OCI-LY7 (cell line): ENCODE measurements at places on chromosomes 3 and 15.

GRCh38 chr3:14852058-14852594 is 33.4 kb downstream of the FGD5 start:
- DNase-seq: no peak

- DNase-seq: no peak
Observed at GRCh38 chr3:24709956-24710355, 215.3 kb upstream of the THRB start.

GRCh38 chr3:48423241-48423882 is 6.5 kb downstream of the PLXNB1 start:
- no peak for DNase-seq

- DNase-seq: no peak
Observed at GRCh38 chr15:70033529-70034140, 64.1 kb downstream of the TLE3 start.

DNA sequence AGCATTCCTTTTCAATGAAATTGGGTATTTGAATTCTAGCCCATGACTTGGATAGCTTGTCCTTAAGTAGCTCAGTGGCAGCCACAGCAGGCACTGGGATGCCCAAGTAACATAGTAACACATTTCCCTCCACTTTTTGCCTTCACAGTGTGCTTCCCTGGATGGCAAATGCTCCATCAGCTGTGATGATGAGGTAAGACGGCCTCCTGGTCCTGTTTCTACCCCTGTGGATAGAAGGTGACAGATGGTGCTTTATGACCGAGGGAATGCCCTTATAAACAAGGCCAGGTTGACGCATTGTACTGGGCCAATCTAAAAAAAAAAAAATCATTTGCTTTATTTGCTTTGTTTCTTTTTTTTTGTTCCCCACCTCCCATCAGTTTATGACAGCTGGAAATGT is 41.8 kb upstream of the LRTM1 start:
- DNase-seq: no peak

GRCh38 chr15:89972085-89972484 is 29.0 kb upstream of the ZNF710 start:
- peak; percentile 15 for DNase-seq

- DNase-seq: no peak
Observed at GRCh38 chr3:178131801-178132200, 404.4 kb upstream of the KCNMB2 start.

GRCh38 chr3:42665050-42665878 is 11.8 kb downstream of the ZBTB47 start:
- no peak for DNase-seq

DNA sequence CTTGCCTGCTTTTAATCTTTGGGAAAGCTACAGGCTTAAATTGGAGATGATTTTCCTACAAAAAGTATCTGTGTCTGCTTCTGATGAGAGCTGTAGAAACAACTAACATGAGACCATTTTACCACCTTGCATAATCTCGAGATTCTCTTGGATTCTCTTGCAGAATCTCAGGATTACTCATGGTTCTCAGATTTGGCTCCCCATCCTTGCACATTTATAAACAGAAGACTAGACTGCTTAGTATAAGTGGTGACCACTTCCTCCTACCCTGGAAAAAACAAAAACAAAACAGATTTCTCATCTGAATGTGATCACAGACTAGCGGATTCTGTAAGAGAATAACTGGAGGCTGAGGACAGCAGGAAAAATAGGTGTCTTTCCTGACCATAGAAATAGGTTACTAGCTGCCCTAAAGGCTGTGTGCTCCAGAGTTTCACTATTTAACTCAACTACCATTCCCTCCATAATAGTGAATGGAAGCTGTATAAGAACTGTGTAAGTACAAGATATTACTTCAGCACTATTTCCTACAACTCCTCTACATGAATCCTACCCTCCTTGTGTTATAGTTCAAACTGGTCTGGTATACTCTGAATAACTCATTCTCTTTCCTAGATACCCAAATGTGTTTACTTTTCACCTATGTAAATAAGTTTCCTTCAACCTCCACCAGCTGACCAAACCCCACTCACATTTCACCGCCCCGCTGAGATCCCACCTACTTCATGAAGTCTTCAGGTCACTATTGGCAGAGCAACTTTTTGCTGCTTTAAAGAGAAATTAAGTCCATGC is 122.2 kb upstream of the C2CD4B start:
- DNase-seq: no peak

GRCh38 chr3:126030455-126030854 is 53.5 kb downstream of the SLC41A3 start:
- DNase-seq: no peak

GRCh38 chr3:146449076-146449475 is 20.3 kb downstream of the PLSCR2 start:
- no peak for DNase-seq

DNA sequence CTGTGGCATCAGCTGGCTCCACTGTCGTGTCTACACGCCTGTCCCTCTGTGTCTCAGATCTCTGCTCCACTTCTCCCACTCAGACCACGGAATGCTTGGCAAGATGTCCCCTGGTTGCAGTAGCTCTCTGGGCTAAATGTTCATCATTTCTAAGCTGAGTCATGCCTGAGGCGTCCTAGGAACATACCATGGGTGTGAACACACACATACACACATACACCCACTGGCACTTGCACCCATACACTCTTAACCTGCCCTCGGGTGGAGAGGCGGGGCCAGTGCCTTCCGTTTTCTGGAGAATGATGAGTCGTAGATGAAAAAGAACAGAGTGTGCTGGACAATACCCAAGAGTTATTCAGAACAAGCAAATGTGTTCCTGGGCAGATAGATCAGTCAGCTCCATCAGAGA is 72.4 kb downstream of the SENP2 start:
- no peak for DNase-seq

DNA sequence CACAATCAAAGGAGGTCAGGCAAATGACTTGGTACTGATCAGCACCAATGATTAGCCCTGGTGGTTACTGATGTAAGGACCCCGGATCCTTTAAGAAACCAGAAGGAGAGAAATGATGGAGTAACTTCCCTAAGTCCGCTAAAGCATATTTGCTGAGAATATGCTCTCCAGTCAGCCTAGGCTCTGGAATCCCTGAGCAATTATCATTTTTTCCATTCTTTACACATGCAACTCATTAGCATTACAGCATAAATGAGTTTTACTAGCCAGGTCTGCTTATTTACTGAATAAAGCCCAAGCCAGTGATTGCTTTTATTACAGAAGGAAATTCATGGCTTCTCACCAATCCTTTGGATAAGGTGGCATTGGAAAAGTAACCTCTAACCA is 139.2 kb upstream of the WNT5A start:
- no peak for DNase-seq

DNA sequence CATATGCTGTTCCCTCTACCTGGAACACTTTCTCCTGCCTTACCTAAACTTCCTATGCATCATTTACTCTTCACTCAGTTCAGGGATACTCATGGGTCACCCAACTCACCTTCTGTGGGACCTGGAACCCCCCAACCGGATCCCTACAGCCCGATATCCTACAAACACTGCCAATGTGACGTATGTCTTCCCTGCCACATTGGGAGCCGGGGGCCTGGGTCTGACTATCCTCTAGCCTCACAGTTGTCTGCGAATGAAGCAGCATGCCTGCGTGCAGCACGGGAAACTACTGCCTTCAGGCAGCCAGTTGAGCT is 405 bp downstream of the NPRL2 start:
- DNase-seq: no peak

- no peak for DNase-seq
Observed at GRCh38 chr3:71478568-71478967, 105.0 kb downstream of the FOXP1 start.

- DNase-seq: no peak
Observed at GRCh38 chr15:38085931-38086568, 151.6 kb downstream of the TMCO5A start.

DNA sequence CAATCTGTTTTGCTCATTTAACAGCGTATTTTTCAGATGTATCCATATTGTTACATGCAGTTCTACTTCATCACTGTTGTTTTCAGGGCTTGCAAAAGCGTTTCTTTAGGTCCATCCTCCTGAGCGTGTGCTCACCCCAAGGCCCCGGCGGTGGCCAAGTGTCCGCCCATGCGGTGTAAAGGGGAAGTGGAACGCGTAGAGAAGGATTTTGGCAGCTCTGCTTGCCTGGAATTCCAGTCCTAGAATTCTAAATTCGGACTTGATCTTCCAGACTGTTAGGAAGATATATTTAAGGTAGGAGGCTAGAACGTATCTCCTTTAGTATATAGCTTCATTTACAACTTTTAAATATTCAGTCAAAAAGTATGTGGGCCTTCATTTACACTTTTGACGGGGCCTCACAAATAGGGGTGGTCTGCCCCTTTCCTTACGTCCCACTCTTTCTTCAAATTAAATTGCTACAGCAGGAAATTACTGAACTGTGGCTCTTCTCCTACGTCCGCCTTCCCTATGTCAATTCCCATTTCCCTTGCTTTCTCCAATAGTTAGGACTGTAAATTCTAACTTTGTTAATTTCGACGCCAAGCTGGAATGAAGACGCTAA is 609 bp upstream of the TBC1D23 start:
- DNase-seq: no peak

DNA sequence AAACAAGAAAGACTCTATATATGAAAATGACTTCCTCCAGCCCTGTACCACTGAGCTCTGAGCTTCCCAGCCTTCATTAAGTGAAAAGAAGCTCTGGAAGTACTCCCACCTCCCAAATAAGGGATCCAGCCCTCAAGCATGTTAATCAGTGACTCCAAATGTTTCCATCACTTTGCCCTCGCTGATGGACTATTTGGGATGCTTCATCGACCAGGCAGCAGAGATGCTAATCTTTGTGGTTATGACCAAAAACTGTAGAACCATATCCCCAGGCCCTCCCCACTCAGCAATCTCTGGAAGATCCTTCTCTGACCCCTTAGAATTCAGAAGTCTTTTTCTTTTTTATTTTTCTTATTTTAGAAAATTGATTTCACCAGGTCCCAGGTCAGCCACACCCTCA is 2.3 kb upstream of the CTDSPL start:
- DNase-seq: no peak

DNA sequence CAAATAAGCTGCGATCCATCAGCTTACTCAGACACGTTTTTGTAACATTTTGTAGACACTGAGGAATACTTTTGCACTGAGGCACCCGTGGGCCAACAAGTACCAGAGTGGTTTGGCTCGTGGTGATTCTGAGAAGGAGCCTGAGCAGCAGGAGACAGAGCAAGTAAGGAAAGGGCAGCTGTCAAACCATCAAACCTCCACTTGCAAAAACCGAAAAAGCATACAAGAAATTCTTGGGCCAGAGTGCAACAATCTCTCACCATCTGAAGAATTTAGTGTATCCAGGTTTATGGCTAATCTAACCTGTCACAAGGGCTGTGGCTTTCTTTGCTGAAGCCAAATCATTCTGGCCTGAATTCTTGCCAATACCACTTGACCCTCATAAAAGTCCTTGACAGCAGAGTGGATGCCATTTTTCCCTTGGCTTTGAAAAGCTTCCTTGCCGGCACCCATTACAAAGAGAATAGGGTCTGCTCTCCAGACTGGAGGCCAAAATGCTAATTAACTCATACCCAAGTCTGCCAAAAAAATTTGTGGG is 56.7 kb downstream of the MYO1E start:
- no peak for DNase-seq

DNA sequence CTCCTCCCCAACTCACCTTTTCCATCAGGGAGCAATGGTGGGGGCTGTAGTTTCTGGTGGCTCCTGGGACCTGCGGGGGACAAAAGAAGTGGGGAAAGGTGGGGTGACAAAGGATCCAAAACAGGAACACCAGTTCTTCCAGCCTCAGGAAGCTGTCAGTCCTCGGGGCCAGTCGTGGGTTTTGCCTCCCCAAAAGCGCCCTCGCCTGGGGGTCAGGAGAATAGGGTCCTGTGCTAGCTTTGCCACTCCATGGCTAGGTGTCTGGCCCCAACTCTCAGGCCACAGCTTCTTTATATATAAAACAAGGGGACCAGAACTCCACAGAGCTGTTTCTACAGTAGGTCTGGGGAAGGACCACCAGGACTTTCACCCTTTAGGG is 4.0 kb downstream of the CCDC9B start:
- DNase-seq: peak; percentile 30

DNA sequence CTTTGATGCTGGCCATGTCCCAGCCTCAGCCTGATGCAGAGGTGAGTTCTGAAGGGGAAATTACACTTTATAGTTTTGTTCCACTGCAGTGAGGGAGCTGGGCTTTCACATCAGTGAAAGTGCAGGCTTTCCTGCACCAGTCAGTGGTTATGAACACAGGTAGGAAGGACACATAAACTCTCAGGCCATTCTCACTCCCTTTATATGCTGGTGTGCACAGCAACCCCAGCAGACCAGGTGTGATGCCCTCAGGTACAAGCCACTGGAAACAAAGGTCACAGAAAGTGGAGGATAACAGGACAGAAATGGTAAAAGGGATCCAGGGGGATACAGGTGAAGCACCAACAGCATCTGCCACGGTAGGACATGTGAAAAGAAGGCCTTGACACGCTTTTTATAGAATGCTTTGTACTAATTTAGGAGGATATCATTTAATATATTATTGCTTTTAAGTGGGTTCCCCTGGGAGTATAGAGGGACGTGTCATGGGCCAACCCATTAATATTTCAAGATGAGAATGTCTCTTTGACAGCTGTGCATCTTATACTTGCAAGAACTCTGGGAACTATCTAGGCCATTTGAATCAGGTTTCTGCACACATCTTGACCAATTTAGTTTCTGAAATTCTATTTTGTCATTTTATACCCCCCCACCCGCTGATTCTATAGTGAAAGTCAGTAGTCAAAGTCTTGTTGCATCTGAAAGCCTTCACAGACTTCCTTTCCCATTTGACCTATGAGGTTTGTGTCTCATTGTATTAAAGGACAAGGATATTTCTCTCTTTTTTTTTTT is 25.0 kb upstream of the BLM start:
- no peak for DNase-seq

DNA sequence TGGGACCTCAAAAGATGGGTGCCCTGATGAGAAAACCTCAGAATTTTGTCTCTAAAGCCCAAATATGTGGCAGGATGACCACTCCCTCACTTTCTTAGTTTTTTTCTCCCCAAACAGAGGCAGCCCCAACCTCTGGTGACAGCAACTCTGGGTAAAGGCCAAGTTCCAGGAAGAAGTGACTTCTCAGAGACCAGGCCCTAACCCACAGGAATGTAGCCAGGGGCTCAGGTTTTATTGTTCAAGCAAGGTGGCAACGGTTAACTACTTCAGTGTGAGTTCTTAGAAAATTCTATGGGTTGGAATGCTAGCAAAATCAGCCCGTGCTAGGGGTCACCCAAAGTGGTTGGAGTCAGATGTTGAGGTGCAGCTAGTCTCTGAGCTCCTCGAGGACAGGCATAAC is 5.1 kb upstream of the DNAJA4 start:
- no peak for DNase-seq

DNA sequence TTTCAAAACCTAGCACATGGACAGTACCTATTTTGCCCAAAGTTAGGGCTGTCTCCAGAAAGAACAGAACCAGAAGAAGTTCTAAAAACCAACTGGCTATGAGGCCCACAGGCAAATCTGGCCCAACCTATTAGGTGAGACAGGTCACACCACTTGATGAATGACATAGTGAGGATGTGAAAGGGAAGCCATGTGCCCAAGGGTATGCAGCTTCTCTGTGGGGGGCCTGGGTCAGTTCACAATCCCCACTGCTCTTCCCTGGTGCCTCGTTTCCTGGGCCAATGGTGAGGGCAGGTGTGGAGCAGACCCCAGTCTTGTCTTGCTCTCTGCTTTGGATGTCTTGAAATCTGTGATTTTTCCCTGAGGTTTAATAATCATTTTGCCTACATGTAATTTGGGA is 8.9 kb downstream of the INSYN1 start:
- no peak for DNase-seq
